ENCODE measurements at places on chromosomes 1 and 21. TPM values are rescaled to one million over a fixed set of nuclear protein-coding genes. Genes with fewer than 3 reads are reported as not detected.

AVPR1B gene
- total RNA-seq: not detected

NOTCH2NLA gene
- 30.8 TPM for total RNA-seq

GPR89A gene
- total RNA-seq: 25.4 TPM

GPR25 gene
- not detected for total RNA-seq

AMY1B gene
- not detected for total RNA-seq

TNFRSF8 gene
- total RNA-seq: 4.0 TPM

YOD1 gene
- total RNA-seq: 2.6 TPM

DIRAS3 gene
- 13.3 TPM for total RNA-seq

FNDC5 gene
- total RNA-seq: 0.58 TPM

TMEM82 gene
- total RNA-seq: not detected

CDC20 gene
- total RNA-seq: 157 TPM

MPZ gene
- 3.5 TPM for total RNA-seq

NBPF11 gene
- 1.7 TPM for total RNA-seq

CYP4Z1 gene
- total RNA-seq: not detected

ELAPOR1 gene
- total RNA-seq: 0.29 TPM

CLCNKB gene
- not detected for total RNA-seq

UBE2U gene
- not detected for total RNA-seq

RGS7 gene
- total RNA-seq: under 0.01 TPM

ARMH1 gene
- not detected for total RNA-seq

AMY2A gene
- total RNA-seq: not detected

FAM163A gene
- total RNA-seq: not detected

GSTM5 gene
- total RNA-seq: 8.5 TPM

BMP8B gene
- total RNA-seq: not detected

MAP1LC3C gene
- total RNA-seq: not detected

TRNAU1AP gene
- 32.6 TPM for total RNA-seq

HPCAL4 gene
- total RNA-seq: not detected

Data from myometrial cell (primary cell).